Bronchial smooth muscle cell (primary cell): ENCODE measurements at places on chromosomes 11 and 22. TPM values are rescaled to one million over a fixed set of nuclear protein-coding genes. Genes with fewer than 3 reads are reported as not detected.

The OR2D2 gene
- 0.09 and 0.16 TPM in 2 replicates for total RNA-seq

The CBX7 gene
- 5.8 and 6.2 TPM in 2 replicates for total RNA-seq

The CARD18 gene
- not detected in 2 replicates for total RNA-seq

The TENM4 gene
- 93.3 and 139 TPM in 2 replicates for total RNA-seq

The APOA5 gene
- total RNA-seq: under 0.01 TPM in 1 of 2 replicates, not detected in the other

The MPZL2 gene
- under 0.01 and 0.17 TPM in 2 replicates for total RNA-seq

The INPP5J gene
- 0.16 and 0.17 TPM in 2 replicates for total RNA-seq

The SPDYC gene
- total RNA-seq: not detected in 2 replicates

The MAPK8IP1 gene
- total RNA-seq: 9.4 and 9.5 TPM in 2 replicates

The APOBEC3G gene
- total RNA-seq: 11.7 and 21.6 TPM in 2 replicates

The NCR3LG1 gene
- 1.3 and 2.2 TPM in 2 replicates for total RNA-seq

The SPON1 gene
- under 0.01 TPM in 2 replicates for total RNA-seq

The OR51B5 gene
- total RNA-seq: 0.26 and 0.32 TPM in 2 replicates

The CALCA gene
- total RNA-seq: not detected in 2 replicates

The TRIM49C gene
- total RNA-seq: not detected in 2 replicates

The CADM1 gene
- 0.26 and 4.6 TPM in 2 replicates for total RNA-seq

The TP53AIP1 gene
- total RNA-seq: 0.16 and 0.17 TPM in 2 replicates

The ELF5 gene
- under 0.01 TPM in 1 of 2 replicates, not detected in the other for total RNA-seq

The SERPIND1 gene
- not detected in 2 replicates for total RNA-seq

The C11orf24 gene
- total RNA-seq: 11.5 and 12.7 TPM in 2 replicates

The DDIAS gene
- 0.26 and 0.63 TPM in 2 replicates for total RNA-seq

The THY1 gene
- 11.0 and 47.3 TPM in 2 replicates for total RNA-seq

The FAM180B gene
- 0.09 and 0.16 TPM in 2 replicates for total RNA-seq

The SPTBN2 gene
- total RNA-seq: 0.47 and 2.3 TPM in 2 replicates
